ENCODE measurements at places on chromosomes 12 and 14.
A peak's percentile ranks its signal among the peaks of the same experiment; 100 is the strongest.

- DNase-seq, result no peak
Observed at GRCh38 chr12:27782481-27782880, 2.4 kb upstream of the MANSC4 start.

GRCh38 chr12:118850244-118850825 is 131.0 kb upstream of the SRRM4 start:
- peak; percentile 1 for DNase-seq

DNA sequence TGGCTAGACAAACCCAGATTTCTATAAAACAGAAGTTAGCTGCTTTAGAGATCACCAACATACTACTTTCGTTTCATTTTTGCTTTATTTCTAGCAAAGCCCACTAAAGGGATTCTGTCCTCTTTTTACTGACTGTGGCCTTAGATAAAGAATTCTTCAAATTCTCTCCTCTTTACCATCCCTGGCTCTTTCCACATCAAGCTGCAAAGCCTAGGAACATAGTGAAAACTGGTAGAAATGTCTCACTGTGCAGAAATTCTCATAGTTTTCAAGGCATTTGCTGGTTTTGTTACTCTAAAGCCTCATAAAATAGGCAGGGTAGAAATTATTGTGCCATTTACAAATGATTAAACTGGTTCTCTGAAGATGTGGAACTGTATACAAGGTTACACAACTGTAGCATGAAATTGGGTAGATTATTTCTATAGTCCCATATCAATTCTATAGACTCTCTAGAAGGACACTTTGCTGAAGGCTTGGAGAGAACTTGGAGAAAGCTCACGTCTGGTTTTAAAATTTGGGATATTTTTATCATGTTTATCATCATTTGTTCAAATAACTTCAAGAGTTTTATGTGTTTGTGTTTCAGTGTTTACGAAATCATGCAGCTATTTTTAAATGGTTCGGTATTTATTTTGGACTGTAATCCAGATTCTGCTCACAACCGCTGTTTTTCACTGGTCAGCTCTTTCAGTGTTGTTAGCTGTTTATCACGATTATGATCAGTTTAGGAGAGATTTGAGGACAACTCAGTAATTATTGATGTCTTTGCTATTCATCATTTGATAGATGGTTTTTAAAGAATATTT is 36.7 kb upstream of the CSRP2 start:
- no peak for DNase-seq

DNA sequence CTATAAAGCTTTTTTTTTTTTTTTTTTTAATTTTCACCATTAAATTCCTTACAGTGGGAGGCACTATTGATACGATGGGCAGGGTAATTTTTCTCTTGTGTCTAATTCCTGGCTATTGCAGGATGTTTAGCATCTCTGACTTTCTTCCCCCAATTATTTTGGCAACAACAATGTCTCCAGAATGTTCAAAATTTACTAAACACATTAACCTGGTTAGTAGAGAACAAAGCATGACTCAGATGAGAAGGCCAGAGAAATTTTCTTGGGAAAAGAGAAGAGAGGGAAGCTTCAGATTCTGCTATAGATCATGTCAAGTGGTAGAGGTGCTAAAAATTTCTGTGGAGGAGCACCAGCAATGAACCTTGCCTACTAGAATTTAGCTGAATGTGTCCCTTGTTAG is 171.5 kb upstream of the PRICKLE1 start:
- no peak for DNase-seq

- DNase-seq, result no peak
Observed at GRCh38 chr12:21444193-21445146, 7.0 kb downstream of the PYROXD1 start.

DNA sequence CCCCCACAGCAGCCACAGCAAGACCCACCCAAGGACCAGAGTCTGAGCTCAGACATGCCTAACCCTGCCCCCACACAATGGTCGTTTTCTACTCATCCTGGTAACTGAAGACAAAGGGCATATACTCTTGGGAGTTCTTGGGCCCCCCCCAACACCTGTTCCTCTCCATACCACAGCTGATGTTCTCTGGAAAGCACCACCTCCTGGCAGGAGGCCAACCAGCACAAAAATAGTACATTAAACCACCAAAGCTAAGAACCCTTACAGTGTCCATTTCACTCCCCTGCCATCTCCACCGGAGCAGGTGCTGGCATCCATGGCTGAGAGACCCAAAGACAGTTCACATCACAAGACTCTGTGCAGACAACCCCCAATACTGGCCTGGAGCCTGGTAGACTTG is 80.6 kb upstream of the DAAM1 start:
- no peak for DNase-seq

DNA sequence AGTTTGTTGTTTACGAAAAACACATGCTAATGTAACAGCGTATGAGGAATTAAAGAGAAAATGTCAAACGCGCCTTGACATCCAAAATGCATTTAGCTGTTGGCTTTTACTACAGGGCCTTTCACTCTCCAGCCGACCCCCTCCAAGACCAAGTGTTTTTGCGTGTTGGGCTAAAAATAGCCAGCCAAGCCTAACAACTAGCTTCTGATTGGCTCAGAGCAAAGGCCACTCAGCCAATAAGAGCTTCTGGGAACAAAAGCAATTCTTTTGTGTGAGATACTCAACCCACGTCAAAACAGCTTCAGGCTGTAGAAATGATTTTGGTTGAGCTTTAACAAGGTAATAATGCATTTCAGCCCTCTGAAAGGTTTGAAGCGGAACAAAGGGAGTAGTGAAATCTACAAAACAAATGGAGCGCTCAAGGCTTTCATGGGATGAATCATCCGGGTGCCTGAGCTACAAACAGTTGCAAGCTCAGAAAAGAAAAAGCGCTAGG is 198.7 kb upstream of the DCN start:
- peak; percentile 91 for DNase-seq

DNA sequence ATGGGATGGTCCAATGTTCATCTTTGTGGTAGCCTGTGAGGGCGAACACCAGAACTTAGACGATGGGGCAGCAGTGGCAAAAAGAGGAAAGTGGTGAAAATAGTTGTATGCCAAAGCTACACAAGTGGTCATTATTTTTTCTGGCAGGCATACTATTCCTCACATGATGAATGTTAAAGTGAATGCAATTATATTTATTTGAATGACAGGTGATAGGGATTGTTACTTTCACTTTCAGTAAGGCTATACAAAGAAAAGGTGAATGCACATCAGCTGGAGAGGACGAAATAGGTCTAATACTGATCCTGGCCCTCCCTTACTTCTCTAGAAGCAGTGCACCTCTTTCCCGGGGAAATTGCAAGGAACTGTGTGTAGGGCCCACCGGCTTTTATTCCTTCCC is 470.1 kb downstream of the TMTC2 start:
- DNase-seq, result no peak

DNA sequence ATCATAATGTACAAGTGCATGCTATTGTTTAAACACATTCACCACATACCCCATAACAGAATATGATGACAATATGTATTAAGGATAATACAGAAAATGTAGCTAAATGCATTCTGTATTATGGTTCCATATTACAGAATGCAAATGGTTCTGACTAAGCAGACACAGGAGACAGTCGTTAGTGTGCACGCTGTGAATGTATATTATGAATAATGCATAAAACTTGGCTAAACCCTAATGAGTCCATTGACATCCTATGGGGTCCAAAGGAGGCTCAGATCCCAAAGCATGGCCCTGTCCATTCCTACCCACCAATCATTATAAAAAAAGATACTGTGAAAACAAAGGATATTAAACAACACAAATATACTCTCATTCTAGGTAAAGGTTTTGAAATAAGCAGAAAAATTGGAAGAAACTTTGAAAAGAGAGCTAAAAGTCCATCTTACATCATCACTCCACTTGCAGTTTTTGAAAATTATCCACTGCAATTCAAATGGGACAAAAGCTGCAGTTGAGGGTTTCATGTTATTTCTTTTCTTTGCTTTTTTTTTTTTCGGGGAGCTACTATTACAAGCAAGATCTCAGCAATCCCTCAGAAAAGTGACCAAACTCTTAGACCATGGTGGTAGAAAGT is 415.1 kb downstream of the BCAT1 start:
- no peak for DNase-seq

DNA sequence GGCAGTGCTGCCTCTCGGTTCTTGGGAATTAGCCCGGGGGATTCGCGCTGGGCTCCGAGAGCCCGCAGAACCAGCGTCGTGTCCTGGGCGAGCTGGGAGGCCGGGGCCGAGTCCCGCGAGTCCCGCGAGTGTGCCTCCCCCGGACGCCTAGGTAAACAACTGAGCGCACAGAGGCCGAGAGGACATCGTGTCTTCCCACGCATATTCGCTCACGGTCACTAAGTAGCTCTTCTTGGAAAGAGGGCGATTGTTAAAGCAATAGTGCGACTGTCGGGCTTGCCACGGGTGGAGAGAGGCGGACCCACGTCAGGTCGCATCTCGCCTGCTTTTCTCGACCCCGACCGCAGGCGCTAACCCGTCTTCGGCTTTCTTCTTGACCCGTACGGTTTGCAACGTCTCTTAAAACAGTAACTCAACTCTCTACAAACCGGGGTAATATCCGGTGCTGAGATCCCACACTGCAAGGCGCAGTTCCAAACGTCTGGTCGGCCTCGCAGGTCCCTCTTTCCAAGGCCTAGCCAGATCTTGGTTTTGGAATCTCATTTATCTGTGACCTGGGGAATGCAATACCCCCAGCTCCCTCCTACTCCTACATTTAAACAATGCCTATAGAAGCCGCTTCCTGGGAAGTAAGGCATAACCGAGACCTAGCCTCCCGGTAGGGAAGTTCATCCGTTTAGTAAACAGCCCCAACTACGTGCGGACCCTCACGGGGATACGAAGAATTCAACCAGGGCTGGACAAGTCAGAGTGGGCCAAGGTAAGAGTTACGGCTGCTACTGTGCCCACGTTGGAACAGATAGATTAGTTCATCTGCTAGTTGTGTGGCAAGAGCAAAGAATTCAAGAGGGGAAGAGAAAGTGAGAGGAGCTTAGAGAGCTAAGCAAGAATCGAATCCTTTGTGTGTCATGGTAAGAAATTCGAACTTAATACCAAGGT is 736 bp upstream of the PHLDA1 start:
- DNase-seq, result peak; percentile 73

DNA sequence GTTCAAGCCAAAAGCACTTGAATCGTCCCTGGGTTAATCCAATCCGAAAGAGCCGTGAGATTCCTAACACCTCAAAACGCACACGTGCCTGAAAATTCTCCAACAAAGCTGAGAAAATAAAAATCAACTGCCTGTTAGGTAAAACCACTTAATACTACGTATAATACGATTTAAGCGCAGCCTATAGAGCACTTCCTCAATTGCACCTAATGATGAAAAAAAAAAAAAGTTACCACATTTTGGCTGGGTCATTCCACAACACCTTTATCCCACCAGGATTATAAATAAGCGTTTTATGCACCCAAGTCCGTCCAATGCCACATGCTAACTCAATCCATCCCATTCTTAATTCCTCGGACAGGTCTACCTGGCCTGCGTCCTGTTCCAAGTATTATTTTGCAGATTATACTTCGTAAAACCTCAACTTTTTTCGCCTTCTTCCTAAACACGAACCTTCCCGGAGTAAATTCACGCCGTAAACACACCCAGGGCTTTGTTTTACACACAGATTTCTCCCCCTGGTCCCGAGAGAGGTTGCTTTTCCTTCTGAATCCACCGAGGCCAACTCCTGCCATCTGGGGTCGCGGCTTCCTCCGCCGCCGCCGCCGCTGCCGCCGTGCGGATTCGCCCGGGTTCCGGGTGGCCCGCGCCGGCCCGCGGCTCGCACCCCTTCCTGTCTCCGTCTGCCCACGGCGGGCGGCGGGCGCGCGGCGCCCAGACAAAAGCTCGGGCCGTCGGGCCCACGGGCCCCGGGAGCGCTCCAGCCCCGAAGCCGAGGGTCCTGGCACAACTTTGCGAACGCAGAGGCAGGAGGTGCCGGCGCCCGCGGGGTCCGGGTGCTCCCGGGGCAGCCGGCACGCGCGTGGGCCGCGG is 66.2 kb downstream of the RNF34 start:
- peak; percentile 43 for DNase-seq

GRCh38 chr14:71003156-71003555 is 95.9 kb downstream of the PCNX1 start:
- no peak for DNase-seq

GRCh38 chr14:69090187-69090789 is 62.6 kb downstream of the DCAF5 start:
- DNase-seq, result peak; percentile 79

- DNase-seq, result no peak
Observed at GRCh38 chr12:88854260-88854659, 274.0 kb upstream of the KITLG start.

- DNase-seq, result no peak
Observed at GRCh38 chr14:93010522-93011140, 87.7 kb downstream of the CHGA start.

- no peak for DNase-seq
Observed at GRCh38 chr14:75844486-75844885, 137.3 kb downstream of the TGFB3 start.

GRCh38 chr14:54457609-54457996 is 16.4 kb upstream of the CNIH1 start:
- DNase-seq, result no peak

DNA sequence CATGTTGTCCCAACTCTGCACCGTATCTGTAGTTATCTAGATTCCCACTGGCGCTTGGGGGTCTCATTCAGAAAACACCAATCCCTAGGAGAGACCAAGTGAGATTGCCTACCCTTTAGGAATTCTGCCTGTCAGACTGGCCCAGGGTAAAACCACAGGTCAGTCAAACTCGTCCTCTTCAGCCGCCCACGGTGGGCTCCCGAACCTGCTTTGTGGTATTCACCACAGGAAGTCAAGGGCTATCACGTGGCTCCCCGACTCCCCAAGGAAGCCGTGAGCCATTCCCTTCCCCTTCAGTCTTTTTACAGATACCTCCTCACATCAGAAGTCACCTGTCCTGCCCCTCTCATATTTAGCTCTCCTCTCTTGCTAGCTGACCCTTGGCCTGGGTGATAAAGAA is 159.9 kb downstream of the EGLN3 start:
- no peak for DNase-seq

GRCh38 chr12:42237853-42238239 is 202 bp downstream of the YAF2 start:
- no peak for DNase-seq

DNA sequence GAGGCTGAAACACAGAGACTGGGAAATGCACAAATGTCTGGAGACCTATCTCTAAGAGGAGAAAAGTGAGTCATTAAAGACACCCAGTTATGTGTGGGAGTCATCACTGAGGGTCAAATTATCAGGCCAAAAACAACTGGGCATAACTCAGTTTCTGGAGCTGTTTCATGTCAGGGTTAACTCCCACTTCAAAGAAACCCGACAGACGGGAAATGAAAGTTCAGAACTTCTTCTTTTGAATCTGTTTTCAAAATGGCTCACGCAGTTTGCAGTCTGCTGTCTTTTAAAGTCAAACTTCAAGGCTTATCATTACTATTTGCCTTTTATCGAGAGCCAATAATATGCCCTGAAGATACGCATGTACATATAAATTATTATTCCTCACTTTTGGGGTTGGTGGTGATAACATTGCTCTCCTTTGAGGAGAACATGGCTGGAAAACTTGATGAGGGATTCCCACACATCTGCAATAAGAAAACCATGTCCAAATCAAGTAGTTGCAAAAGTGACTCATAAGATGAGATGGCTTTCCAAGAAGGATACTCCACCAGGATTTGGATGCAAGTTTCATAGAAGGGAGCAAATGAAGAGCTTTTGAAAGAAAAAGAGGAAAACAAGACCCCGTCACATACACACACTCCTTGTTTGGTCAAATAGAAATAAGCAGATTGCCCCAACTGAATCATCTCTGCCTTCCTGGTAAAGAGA is 341.4 kb downstream of the ADAMTS20 start:
- DNase-seq, result peak; percentile 1
